ENCODE measurements at places on chromosomes 6 and 20.
A peak's percentile ranks its signal among the peaks of the same experiment; 100 is the strongest.

GRCh38 chr6:147651249-147652063, 143.0 kb downstream of the SAMD5 start:
- no peak for DNase-seq

DNA sequence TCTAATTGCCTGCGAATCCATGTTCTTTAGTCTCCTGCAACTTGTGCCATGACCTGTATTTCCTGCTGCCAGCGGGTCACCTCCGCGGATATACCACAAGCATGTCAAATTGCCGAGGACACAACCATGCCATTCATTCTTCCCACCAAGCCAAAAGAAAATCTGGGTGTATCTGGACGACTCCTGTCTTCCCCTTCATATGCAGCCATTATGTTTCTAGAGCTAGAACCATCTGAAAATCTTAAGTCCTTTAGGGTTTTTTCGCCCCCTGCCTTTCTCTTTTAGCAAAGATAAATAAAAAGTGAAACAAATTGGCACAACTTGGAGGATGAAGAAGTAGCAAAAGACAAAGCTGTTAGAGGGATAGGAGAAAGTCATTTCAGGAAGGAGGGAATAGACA, 242.6 kb downstream of the ARID1B start:
- no peak for DNase-seq

GRCh38 chr20:24455081-24455480, 14.3 kb upstream of the SYNDIG1 start:
- DNase-seq = no peak

- DNase-seq = no peak
Measured at GRCh38 chr6:158110986-158111385, 57.1 kb downstream of the SERAC1 start.

GRCh38 chr6:90584636-90585255, 2.1 kb downstream of the MAP3K7 start:
- DNase-seq = no peak

DNA sequence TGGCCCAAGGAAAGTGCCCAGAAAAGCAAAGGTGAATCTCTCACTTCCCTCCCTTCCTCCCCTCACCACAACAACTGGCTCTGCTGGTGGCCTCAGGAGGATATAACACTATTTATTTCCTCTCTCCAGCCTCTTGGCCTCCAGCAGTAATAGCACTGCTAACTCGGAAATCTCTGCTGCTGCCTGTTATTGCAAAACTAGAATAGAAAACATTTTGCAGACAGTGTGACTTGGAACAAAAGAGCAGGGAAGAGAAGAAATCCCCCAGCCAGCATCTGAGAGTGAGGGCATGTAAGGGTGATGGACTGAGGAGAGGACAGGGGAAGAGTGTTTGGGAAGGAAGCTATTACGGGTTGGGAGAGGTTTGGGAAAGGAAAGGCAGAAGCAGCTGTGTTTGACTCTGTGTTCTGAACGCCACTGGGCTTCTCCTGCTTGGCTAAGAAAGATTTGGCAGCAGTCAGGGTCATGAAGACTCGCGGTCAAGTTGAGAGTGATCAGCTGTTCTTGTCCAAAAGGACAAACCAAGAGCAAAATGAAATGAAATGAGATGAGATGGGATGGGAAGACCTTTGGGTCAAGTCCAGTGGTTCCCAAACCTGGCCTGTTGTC, 81.0 kb upstream of the SNX9 start:
- DNase-seq = no peak

- no peak for DNase-seq
Measured at GRCh38 chr6:43766500-43766853, 3.5 kb upstream of the VEGFA start.

DNA sequence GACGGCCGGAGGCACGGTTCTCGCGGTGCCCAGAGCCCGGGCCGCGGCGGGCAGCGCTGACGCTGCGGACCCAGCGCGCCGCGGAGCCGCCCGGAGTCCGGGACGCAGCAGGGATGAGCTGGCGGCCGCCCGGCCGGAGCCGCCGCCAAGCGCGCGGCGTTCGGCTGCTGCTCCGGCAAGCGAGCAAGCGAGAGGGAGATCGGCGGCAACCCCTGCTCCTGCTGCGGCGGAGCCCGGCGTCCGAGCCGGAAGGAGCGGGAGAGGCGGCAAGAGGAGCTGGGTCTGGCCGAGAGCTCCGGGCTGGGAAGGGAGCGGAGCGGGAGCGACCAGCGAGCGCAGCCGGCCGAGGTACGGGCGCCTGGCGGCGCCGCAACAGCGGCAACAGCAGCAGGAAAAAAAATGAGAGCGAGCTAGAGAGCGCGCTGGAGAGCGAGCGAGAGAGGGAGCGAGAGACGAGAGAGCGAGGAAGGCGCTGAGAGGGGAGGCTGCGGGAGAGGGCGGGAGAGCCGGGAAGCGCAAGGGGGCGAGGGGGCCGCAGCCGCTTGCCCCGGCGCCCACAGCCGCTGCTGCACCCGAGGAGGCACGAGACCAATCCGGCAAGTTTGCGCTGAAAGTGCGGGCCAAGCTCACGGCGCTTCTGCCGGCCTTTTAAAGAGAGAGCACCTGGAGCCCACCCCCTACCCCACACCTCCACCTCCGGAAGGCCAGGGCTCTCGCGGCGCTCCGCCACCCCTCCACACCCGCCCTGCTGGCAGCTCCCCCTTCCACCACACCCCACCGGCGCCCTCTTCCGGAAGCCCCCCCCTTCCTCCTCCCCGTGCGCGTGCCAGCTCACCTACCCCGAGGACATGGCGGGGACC, 496 bp downstream of the GRM4 start:
- no peak for DNase-seq

DNA sequence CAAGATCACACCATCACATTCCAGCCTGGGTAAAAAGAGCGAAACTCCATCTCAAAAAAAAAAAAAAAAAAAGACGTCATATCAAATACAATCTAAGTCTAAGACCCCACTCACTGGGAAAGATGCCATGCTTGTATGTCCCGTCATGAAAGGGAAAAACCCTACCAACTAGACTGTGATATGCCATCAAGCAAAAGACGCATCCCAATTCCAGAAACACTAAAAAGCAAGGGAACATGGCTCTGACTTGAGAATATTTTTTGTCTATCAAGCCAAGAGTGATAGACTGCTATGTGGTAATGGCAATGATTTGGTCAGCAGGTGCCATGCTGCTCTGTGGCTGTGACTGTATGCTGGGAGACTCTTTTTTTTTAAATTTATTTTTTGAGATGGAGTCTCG, 23.0 kb downstream of the LAMA5 start:
- DNase-seq = no peak

- no peak for DNase-seq
Measured at GRCh38 chr6:167306401-167306998, 15.4 kb downstream of the UNC93A start.

- no peak for DNase-seq
Measured at GRCh38 chr20:60808003-60808672, 443.9 kb upstream of the CDH4 start.

DNA sequence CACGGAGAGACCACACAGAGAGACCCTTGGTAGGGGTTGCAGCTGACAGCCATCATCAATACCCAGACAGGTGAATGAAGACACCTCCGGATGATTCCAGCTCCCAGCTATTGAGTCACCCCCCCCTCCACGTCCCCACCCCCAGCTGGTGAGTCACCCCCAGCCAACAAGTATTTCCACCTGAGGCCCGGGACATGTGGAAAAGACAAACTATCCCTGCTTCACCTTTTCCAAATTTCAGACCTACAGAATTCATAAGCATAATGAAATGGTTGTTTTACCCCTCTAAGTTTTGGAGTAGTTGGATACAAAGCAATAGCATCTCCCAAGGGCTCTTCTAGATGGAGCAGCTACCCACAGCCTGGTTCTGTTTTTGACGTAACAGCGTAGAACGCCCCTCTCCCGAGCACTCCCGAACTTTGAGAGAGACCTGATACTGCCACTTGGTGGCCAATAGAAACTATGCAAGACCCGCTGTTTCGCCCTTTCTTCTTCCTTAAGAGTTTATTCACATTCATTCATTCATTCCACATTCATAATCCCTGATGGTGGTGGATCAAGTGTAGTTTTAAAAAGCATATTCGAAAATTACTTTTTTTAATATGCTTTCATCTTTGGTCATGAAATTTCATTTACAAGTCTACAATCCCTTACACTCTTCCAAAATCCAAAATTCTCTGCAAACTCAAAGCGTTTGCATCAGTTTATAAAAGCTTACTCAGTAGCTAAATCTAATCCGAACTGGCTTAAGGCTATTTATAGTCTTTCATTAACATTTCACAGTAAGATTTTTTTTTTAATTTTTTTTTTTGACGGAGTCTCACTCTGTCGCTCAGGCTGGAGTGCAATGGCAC, 15.1 kb upstream of the PPP1R16B start:
- no peak for DNase-seq

DNA sequence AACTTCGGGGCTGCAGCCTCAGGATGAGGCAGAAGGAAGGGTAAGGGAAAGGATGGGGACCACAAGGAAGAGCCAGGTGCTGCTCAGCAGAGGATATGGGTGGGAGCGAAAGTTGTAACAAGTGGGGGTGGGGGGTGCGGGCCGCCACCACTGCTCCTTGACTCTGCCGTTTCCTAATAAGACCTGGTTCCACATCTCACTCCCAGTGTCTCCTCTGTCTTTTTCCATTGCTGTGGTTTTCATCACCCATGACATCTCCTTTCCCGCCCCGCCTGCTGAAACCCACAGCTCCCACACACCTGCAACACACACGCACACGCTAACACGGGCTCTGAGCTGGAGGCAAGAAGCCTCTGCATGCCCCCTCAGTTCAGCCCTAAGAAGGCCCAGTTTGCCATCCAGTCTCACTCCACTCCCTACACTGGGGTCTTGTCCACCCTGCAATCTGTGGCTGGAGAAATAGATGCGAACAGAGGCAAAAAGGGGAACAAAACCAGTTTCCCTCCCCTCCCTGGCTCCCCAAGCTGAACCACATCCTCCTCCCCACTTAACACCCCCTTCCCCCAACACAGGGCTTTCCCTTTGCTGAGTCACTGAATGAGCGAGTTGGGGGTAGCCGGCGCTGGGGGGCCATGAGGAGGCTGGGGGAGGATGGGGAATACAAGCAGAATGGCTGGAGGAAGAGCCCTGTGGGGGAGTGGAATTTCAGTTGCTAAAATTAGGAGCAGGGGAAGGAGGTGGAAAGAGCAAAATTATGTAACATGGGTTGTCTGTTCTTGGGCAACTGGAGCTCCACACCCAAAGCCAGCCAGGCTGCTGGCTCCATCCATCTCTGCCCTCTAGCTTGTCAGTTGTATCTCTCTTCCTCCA, 11.5 kb downstream of the NFKBIL1 start:
- peak; percentile 61 for DNase-seq

GRCh38 chr6:163192591-163192990, 221.9 kb upstream of the QKI start:
- no peak for DNase-seq

DNA sequence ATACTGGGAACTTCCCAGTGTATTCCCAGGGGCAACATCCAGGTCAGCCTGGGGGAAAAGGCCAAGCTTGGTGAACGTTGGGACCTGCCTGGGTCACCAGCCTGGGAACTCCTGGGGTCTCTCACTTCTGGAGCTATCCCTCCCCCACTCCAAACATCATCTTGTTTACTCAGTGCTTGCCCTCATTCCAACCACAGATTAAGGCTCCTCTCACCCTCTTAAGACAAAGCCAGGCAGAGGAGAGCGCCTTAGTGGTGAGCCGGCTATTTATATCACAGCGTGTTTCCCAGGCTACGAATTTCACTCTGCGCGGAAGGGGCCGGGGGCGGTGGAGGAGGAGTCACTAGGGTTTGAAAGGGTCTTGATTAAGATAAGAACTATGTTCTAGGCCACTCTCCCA, 12.1 kb downstream of the PRPH2 start:
- DNase-seq = no peak

DNA sequence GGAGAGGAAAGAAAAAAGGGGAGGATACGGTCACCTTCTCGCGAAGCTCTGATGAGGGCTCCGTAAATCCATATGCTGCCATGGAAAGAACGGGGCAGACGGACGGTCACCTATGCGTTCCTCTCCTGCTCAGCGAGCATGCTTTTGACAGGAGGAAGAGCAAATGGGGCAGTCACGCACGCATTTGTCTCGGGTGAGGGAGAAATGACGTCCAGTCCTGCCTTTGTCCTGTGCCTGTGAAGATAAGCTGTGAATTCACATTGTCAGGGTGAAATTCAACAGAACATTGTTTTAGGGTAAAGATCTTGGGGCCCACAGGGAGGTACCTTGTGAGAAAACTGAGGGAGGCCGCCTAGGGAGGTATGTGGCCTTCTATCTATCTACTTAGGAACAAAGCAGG, 83.8 kb downstream of the IRF4 start:
- DNase-seq = no peak

GRCh38 chr6:52994031-52994838, 849 bp downstream of the GSTA4 start:
- DNase-seq = no peak

DNA sequence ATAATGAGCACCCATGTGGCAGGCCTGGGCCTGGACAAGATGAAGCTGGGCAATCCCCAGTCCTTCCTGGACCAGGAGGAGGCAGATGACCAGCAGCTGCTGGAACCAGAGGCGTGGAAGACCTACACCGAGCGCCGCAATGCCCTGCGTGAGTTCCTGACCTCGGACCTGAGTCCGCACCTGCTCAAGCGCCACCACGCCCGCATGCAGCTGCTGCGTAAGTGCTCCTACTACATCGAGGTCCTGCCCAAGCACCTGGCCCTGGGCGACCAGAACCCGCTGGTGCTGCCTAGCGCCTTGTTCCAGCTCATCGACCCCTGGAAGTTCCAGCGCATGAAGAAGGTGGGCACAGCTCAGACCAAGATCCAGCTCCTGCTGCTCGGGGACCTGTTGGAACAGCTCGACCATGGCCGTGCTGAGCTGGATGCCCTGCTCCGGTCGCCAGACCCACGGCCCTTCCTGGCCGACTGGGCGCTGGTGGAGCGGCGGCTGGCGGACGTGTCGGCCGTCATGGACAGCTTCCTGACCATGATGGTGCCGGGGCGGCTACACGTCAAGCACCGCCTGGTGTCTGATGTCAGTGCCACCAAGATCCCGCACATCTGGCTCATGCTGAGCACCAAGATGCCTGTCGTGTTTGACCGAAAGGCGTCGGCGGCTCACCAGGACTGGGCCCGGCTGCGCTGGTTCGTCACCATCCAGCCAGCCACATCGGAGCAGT, 1.9 kb downstream of the FNDC11 start:
- DNase-seq = no peak

GRCh38 chr6:24490948-24491347, 1.6 kb upstream of the GPLD1 start:
- no peak for DNase-seq

DNA sequence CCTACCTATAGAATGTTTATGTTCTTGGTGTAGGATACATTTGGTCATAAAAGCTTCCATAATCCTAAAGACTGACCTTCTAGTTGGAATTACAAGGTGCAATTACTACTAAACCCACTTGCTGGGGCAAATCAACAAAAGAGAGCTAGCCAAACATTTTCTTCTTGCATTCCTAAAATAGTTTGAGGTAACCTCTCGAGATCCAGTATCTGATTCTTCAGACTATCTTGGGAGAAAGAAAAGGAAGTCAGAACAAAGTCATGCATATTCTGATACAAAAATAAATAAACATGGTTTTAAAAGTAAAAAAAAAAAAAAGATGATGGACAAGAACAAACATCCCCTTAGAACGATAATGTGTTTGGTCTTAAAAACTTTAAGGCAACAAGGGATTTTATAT, 294.2 kb upstream of the RSPO3 start:
- DNase-seq = no peak

Measured in stimulated activated CD4-positive, alpha-beta T cell treated with anti-CD3 and anti-CD28 coated beads, Interleukin-15, amount 100 ng/mL, for 48 hours (primary cell).